Lung (tissue), 17 donors: ENCODE measurements at places on chromosomes 12 and 14.

DNA sequence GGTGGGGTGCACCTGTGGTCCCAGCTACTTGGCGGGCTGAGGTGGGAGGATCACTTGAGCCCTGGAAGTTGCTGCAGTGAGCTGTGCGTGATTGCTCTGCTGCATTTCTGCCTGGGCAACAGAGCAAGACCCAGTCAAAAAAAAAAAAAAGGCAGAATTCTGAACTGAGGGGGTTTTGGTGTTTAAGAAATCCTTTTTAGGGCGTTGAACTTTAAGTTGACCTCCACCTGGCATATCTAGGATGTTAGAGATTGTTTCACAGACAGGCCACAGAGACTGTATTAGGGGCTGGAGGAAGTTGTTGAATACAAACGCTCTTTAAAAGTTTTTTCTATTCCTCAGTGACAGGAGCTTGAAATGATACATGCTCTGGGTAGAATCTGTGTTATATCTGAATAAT, 60.5 kb downstream of the FBXW8 start:
- peaks cover 5% of the 10 kb centered on the region for H3K36me3 ChIP-seq
- no peak for DNase-seq
- peaks cover 8% of the 10 kb centered on the region for H3K4me1 ChIP-seq
- no peak overlapping the region for H3K27ac ChIP-seq
- no peaks in the 10 kb centered on the region for H3K27me3 ChIP-seq

DNA sequence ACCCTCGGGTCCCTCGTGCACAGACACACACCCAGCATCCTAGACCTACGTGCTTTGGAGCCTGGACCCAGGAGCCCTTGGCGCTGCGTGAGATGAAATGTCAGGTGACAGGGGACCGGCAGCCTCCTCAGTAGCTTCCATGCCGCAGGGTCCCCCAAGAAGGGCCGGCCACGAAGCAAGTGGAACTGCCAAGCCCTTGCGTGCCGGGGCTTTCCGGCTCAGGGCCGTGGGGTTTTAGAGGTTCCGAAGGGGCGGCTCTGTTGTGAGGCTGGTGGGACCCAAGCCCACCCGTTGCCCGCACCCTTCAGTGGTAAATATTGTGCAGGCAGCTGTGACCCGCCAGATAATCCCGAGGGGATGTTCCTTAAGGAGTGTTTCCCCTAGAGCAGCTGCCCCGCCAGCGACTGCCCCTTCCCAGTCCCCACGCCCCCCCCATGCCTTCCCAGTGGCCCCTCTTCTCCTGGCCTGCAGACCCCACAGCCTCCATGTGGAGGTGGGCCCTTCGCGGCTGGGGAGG, 133.7 kb downstream of the ADGRD1 start:
- H3K36me3 ChIP-seq = no peaks in the 10 kb centered on the region
- peak; percentile 7 for DNase-seq
- no peaks in the 10 kb centered on the region for H3K27me3 ChIP-seq

DNA sequence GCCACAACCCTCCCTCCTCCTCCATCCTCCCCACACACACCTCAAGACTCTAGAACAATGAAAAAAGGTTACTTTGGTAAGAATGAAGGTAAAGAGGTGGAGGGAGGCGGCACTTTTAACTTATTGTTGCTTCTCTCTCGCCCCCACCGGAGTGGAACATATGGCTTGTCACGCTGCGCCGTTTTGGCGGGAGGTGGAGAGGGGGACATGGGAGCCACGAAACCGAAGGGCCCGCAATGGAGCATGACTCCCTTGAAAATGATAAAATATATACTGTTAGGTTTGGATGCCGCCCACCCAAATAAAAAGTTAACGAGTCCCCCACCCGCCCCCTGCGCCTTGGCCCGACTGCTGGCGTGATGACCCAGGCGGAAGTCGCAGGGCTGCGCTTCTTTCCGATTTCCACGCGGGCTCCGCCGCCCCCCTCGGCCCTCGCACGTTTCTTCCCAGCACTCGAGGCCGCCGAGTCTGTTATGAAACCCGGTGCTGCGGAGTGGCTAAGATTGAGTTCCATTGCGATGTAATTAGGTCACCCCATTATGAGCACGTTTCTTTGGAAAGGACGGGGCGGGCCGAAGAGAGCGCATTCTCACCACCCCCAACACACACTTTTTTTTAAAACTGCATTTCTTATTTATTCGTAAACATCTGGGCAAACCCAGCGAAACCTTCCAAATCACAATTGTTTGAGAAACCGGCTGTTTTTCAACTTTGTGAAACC, 1.4 kb upstream of the ZFP36L1 start:
- no peaks in the 10 kb centered on the region for H3K27me3 ChIP-seq
- peaks cover 6% of the 10 kb centered on the region for H3K36me3 ChIP-seq
- DNase-seq = peak; percentile 95
- H3K4me3 ChIP-seq = peak overlapping the region; percentile 56
- H3K4me1 ChIP-seq = peaks cover 5% of the 10 kb centered on the region

DNA sequence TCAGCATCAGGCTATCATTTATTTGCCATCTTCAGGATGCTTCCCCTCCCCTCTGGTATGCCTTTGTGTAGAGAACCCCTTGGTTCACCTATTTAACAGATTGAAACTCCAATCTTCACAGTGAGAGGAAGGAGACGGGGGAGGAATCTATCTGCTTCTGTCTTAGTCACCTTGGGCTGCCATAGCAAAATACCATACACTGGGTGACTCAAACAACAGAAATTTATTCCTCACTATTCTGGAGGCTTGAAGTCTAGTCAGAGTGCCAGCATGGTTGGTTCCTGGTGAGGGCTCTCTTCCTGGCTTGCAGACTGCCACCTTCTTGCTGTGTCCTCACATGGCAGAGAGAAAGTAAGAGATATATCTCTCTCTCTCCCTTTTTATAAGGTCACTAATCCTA, 13.5 kb upstream of the EML1 start:
- no peak overlapping the region for H3K4me3 ChIP-seq
- no peak for DNase-seq
- no peaks in the 10 kb centered on the region for H3K27me3 ChIP-seq

- H3K4me1 ChIP-seq = peaks cover 4% of the 10 kb centered on the region
- no peaks in the 10 kb centered on the region for H3K36me3 ChIP-seq
- no peak overlapping the region for H3K27ac ChIP-seq
- no peaks in the 10 kb centered on the region for H3K27me3 ChIP-seq
- no peak for DNase-seq
Measured at GRCh38 chr14:56057767-56058166, 60.4 kb upstream of the PELI2 start.
